ENCODE measurements at places on chromosomes 11 and 22.
A peak's percentile ranks its signal among the peaks of the same experiment; 100 is the strongest.

GRCh38 chr11:69249311-69250185 lies 44.4 kb upstream of the MYEOV start:
- no peak overlapping the region for H3K4me3 ChIP-seq
- no peak for DNase-seq
- H3K36me3 ChIP-seq = no peaks in the 10 kb centered on the region
- peaks cover 6% of the 10 kb centered on the region for H3K4me1 ChIP-seq
- H3K27me3 ChIP-seq = no peaks in the 10 kb centered on the region
- no peak overlapping the region for H3K27ac ChIP-seq

GRCh38 chr22:32822179-32822877 lies 20.8 kb downstream of the TIMP3 start:
- H3K36me3 ChIP-seq = no peaks in the 10 kb centered on the region
- no peak for DNase-seq
- peaks cover 3% of the 10 kb centered on the region for H3K4me1 ChIP-seq
- H3K27ac ChIP-seq = no peak overlapping the region
- H3K4me3 ChIP-seq = no peak overlapping the region

DNA sequence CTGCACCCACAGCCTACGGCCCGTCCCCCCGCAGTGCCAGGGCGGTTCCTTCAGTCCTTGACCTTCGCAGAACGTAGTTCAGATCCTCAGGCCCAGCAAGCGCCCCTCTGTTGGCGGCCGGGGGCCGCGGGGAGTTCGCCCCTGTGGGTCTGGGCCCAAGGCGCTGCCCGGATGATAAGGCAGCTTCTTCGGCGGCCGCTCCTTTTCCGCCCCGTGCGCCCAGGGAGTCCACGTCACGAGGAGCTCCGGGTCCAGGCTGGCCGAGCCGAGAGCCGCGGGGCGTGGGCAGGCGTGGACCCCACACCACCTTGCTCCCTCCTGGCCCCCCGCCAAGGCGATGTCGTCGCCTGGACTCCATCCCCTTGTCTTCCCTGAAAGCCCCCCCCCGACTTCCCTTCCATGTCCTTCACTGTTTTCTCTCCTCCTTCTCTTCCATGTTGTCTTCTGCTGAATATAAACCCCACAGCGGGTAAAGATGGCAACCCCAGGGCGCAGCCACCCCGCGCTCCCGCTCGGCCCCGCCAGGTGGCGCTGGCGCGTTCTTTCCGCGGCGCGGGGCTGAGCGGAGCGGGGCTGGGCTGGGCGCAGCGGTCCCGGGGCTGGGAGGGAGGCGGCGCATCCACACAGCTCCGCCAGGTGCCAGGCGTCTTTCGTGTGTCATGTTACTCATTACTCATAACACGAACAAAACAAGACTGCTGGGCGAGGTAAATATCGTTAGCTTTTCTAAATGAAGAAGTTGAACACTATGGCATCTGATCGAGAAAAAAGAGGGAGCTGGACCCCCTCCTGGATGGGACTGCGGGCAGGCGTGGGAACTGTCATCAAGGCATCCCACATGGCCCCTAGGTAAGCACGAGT lies 321.0 kb downstream of the NTM start:
- H3K27me3 ChIP-seq = no peaks in the 10 kb centered on the region
- no peak overlapping the region for H3K27ac ChIP-seq
- H3K4me3 ChIP-seq = no peak overlapping the region
- DNase-seq = no peak
- no peaks in the 10 kb centered on the region for H3K36me3 ChIP-seq

GRCh38 chr11:1998290-1998689 lies 648 bp upstream of the H19 start:
- H3K27ac ChIP-seq = no peak overlapping the region
- H3K36me3 ChIP-seq = no peaks in the 10 kb centered on the region
- no peaks in the 10 kb centered on the region for H3K4me1 ChIP-seq
- H3K4me3 ChIP-seq = no peak overlapping the region
- no peak for DNase-seq

DNA sequence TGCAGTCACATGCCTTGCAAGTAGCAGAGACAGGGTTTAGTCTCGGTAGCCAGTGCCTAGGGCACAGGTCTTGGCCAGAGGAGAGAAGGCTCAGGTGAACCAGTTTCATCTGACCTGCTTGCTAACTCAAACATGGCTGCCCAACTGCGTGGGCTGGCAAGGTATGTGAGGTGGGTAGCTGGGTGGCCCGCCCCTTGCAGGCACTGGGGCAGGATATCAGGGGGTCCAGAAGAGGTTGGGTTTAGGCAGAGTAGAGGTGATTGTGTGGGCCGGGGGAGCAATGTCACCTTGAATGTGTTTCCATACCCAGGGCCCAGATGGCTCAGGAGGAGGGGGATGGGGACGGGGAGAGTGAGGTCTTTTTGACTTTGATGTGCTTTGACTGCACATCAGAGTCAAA lies 37.7 kb downstream of the ST3GAL4 start:
- H3K36me3 ChIP-seq = no peaks in the 10 kb centered on the region
- no peak overlapping the region for H3K4me3 ChIP-seq
- H3K27me3 ChIP-seq = no peaks in the 10 kb centered on the region
- peaks cover 7% of the 10 kb centered on the region for H3K4me1 ChIP-seq
- no peak for DNase-seq
- H3K27ac ChIP-seq = no peak overlapping the region

- H3K27me3 ChIP-seq = no peaks in the 10 kb centered on the region
- DNase-seq = no peak
- peaks cover 50% of the 10 kb centered on the region for H3K4me1 ChIP-seq
These were observed 8.5 kb downstream of the YPEL4 start for GRCh38 chr11:57641011-57641807.

DNA sequence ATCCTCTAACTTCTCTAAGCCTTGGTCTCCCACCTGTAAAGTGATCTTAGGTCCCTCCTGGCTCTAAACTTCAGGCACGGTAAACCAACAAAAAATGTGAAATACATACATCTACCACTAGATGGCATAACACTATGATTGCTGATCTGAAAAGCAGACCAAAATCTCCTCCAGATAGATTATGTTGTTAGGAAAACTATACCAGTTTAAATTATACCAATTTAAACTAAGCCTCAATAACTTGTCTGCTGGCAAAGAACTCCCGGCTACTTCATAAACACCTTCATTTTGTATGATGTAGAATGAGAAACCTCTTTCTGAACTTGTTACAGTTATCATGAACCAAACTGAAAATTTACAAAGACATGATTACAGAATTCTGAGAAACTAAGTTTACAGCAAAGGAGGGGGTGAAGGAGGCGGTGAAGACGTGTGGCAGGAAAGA lies 85.9 kb downstream of the SBF2 start:
- H3K27me3 ChIP-seq = no peaks in the 10 kb centered on the region
- H3K4me1 ChIP-seq = no peaks in the 10 kb centered on the region
- H3K27ac ChIP-seq = no peak overlapping the region
- peak; percentile 1 for DNase-seq
- H3K36me3 ChIP-seq = no peaks in the 10 kb centered on the region
- H3K4me3 ChIP-seq = no peak overlapping the region

DNA sequence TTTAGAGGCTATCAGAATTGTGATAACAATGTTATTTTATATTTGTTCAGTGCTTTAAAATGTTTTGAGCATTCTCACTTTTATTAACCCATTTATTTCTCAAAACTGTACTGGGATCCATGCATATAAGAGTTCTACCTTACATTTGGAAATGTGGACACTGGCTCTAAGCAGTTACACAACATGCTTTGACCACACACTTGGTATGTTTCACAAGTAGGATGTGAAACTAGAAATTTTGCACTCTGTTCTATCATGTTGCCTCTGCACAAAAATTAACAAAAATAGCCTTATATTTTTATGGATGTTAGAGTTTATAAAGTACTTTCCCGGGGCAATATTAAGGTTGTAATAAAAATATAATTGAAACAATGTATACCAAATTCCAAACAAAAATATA lies 126.9 kb upstream of the CHORDC1 start:
- no peak overlapping the region for H3K27ac ChIP-seq
- no peaks in the 10 kb centered on the region for H3K4me1 ChIP-seq
- no peaks in the 10 kb centered on the region for H3K36me3 ChIP-seq
- H3K27me3 ChIP-seq = no peaks in the 10 kb centered on the region
- H3K4me3 ChIP-seq = no peak overlapping the region

DNA sequence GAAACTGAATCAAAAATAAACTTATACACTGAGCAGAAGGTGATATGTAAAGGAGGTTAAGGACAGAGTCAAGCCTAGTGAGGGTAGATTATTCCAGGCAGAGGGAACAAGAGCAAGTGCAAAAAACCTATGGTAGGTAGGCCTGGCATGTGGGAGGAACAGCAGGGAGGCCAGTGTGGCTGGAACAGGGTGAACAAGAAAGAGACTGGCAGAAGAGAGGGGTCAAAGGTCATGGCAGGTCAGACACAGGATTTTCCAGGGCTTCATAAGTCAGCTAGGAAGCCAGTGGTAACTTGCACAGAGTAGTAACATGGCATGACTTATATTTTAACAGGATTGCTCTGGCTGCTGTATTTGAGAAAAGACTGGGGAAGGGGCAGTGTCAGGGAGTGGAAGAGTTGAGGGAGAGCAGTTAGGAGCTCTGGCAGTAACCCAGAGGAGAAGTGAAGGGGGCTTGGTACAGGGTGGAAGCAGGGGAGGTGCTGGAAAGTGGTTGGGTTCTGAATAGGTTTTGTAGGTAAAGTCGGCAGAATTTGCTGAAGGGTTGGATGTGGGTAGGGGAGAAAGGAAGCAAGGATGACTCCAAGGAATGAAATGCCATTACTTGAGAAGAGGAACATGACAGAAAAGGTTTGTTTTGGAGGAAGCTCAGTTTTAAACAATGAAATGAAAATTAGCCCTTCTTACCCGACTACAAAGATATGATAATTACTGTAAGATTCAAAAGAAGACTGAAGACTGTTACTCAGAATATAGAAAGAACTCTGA lies 86.2 kb downstream of the ZNRF3 start:
- H3K27me3 ChIP-seq = no peaks in the 10 kb centered on the region
- no peak for DNase-seq
- peaks cover 12% of the 10 kb centered on the region for H3K4me1 ChIP-seq
- no peaks in the 10 kb centered on the region for H3K36me3 ChIP-seq
- H3K4me3 ChIP-seq = no peak overlapping the region

DNA sequence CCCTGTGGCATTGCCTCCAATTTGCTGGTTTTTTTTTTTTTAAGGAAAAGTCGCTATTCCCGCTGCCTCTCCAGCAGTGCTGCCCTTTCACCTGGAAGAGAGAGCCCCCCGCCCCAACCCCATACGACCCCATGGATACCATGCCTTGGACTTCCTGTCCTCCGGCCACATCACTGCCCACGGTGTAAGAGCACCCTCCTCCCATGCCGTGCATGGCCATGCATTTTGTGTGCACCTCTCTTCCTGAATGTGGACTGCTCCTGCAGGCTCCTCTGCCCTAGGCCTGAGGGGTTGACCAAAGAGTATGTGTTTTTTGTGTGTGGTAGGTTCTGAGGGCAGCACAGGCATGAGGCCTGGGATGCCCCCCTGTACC lies 65.6 kb upstream of the SPON1 start:
- H3K4me3 ChIP-seq = no peak overlapping the region
- H3K27me3 ChIP-seq = no peaks in the 10 kb centered on the region
- H3K4me1 ChIP-seq = no peaks in the 10 kb centered on the region
- H3K36me3 ChIP-seq = no peaks in the 10 kb centered on the region
- DNase-seq = no peak
- no peak overlapping the region for H3K27ac ChIP-seq

GRCh38 chr11:57648801-57649735 lies 644 bp downstream of the YPEL4 start:
- no peaks in the 10 kb centered on the region for H3K27me3 ChIP-seq
- peak overlapping the region; percentile 71 for H3K4me3 ChIP-seq
- peaks cover 26% of the 10 kb centered on the region for H3K36me3 ChIP-seq
- peaks cover 63% of the 10 kb centered on the region for H3K4me1 ChIP-seq
- H3K27ac ChIP-seq = peak overlapping the region; percentile 86
- no peak for DNase-seq

DNA sequence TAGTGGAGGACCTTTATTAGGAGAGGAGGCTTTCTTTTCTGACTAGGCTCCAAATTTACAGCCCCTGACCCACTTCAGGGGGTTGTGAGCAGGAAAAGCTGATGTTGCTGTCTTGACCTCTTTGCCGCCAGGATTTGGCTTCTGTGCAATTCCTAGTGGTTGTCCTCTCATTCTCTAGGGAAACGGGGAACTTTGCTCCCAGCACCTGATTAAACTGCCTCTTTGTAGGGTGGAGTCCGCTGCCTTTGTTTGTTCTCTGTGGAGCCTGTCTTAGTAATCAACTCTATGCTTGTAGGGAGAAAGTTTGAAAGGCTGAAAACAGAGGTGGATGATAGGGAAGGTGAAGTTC lies 16.3 kb downstream of the CTNND1 start:
- no peak overlapping the region for H3K4me3 ChIP-seq
- H3K4me1 ChIP-seq = peaks cover 29% of the 10 kb centered on the region
- H3K36me3 ChIP-seq = peaks cover 39% of the 10 kb centered on the region
- no peaks in the 10 kb centered on the region for H3K27me3 ChIP-seq

DNA sequence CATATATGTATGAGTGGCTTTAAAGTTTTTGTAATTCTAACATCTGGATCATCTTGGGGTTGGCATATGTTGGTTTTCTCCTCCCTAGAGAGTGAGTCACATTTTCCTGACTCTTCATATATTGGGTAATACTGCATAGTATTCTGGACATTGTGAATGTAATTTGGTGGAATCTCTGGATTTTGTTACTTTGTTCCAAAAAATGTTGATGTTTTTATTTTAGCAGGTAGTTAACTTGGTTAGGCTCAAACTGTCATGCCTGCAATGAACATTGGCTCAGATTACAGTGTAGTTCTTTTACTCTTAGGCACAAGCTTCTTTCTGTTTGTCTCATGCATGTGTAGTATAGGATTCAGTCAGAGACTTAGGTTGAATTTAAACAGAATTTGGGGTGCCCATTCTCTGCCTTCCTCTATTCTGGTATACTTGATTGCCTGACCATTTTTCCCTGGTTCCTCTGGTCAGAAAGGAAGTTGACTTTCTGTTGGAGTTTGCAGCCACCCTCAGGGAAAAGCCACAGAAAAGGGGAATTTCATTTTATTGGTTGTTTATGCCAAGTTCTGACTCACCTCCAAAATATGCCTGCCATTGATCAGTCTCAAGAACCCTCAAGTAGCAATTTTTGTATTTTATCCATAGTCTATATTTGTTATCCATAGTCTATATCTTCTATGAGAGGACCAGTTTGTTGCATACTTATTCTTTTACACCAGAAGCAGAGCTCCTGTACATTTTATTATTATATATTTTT lies 151.7 kb downstream of the UVRAG start:
- no peak overlapping the region for H3K4me3 ChIP-seq
- H3K36me3 ChIP-seq = no peaks in the 10 kb centered on the region
- no peak overlapping the region for H3K27ac ChIP-seq

- no peaks in the 10 kb centered on the region for H3K27me3 ChIP-seq
- DNase-seq = no peak
- no peak overlapping the region for H3K4me3 ChIP-seq
- H3K36me3 ChIP-seq = peaks cover 13% of the 10 kb centered on the region
These were observed 35.4 kb downstream of the PISD start for GRCh38 chr22:31626427-31627150.

GRCh38 chr11:103491777-103492176 lies 382.6 kb downstream of the DYNC2H1 start:
- no peak for DNase-seq
- H3K27ac ChIP-seq = no peak overlapping the region
- no peaks in the 10 kb centered on the region for H3K36me3 ChIP-seq
- H3K4me3 ChIP-seq = no peak overlapping the region

GRCh38 chr11:22194306-22194705 lies 1.4 kb downstream of the ANO5 start:
- no peak overlapping the region for H3K4me3 ChIP-seq
- no peaks in the 10 kb centered on the region for H3K27me3 ChIP-seq
- no peak for DNase-seq
- H3K36me3 ChIP-seq = no peaks in the 10 kb centered on the region
- H3K4me1 ChIP-seq = no peaks in the 10 kb centered on the region
- H3K27ac ChIP-seq = no peak overlapping the region
